Immature natural killer cell (primary cell): ENCODE measurements at places on chromosomes 5 and 9. TPM values are rescaled to one million over a fixed set of nuclear protein-coding genes. Genes with fewer than 3 reads are reported as not detected.

DNA sequence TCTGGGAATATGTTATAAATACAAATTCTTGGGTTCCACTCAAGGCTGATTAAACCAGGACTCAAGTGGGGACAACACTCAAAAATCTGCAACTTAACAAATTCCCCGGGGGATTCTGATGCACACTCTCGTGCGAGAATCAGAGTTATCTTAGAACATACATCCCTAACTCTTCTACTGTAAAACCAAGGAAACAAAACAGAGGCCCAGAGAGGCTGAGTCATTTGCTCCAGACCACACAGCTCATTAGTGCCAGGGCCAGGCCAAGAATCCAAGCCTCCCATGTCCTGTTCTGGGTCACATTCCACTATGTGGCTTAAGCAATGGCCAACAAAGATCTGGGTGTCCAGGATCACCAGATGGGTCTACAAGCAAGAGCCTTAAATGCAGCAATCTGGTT, 166.0 kb downstream of the ADAMTS12 start:
- DNase-seq = no peak

GRCh38 chr9:37801287-37801850, 772 bp downstream of the DCAF10 start:
- DNase-seq = no peak

- no peak for DNase-seq
Measured at GRCh38 chr5:35838370-35839042, 18.2 kb upstream of the IL7R start.

DNA sequence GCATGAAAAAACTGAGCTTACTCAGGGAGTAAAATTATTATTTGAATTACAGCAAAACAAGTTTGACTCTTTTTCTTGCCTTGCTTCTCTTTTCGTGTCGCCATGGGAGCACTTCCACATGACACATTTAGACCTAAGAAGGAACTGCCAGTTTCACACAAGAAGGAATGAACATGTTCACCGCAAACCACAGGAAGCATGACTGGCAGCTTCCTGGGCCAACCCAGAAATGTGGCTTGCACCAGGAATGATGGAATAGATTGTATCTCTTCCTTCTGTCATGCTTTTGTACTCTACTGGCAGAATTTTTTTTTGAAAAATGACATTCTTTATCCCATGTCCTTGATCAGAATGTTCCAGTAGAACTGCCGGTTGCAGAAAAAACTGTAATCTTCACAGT, 32.9 kb upstream of the MAN2A1 start:
- DNase-seq = peak; percentile 28

GRCh38 chr5:88256872-88257271, 11.8 kb downstream of the TMEM161B start:
- no peak for DNase-seq

DNA sequence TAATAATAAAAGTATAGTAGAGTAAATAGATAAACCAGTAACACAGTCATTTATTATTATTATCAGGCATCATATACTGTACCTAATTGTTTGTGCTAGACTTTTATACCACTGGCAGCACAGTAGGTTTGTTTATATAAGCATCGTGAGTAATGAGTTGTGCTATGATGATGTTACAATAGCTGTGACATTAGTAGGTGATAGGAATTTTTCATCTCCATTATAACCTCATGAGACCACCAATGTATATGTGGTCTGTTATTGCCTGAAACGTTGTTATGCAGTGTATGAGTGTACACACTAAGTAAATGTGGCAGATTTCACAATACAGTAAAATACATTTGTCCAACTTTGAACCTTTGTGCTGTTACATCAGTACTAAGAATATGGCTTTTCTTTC, 72.7 kb upstream of the SPATA31D4 start:
- DNase-seq = no peak

DNA sequence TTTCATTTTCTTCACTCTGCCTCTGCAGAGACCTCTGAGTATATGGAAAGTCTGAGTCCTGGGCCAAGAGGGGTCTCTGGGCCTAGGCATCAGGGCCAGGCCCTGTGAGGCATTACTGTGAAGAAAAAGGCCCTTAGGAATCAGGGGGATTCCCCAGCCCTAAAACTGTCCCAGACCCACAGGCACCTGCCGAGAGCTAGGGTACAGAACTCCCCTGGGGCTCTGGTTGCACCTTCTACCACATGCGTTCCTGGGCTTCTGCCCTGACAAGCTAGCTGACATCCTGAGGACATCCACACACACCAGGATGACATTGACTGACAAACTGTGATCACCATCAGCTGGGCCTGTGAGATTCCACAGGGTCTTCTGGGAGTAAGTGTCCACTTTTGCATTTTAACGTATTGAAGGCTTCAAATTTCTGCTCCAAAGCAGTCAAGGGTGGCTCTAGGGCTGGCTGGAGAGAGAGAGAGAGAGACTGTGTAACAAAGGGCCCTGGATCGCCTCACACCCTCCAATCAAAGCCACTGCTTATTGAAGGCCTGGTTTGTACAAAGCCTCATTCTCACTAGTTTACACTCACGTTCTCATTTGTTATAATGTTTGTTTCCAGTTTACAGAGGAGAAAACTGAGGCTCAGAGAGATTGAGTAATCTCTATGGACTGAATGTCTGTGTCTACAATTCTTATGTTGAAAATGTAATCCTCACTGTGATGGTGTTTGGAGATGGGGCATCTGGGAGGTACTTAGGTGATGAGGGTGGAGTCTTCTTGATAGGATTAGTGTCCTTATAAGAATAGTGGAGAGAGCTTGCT, 45.1 kb downstream of the TGFBI start:
- no peak for DNase-seq

Gene ALDOB
- polyA plus RNA-seq = not detected

DNA sequence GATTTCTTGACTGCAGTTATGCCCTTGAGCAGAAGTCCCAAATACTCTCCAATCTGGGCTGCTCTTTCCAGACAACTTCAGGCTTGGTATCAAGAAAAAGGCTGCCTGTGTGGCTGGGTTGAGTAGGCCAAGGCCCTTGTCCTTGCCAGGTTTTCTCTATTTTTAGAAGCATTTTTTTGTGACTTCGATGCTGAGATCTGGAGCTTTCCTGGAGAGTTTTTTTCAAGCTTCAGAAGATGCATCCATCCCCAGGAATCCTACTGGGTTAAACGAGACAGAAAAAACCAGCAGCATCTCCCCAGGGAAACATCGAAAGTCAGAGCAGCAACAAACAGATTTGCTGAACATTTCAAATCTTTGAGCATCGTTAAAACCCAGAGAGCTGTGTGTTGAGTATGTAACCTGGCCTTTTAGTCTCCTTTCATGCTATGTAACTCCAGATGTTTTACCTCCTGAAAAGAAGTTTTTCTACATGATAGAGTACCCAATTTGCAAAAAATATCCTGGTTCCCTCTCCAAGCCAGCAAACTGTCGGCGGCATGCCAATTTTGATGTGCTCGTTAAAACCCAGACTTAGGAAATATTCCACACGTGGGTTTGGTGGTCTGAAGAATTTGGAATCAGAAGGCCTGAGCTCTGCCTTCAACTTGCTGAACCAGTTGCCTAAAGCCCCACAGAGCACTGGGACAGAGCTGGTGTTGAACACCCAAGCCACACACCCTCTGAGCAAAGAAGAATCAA, 98.1 kb upstream of the ALDH1B1 start:
- no peak for DNase-seq

DNA sequence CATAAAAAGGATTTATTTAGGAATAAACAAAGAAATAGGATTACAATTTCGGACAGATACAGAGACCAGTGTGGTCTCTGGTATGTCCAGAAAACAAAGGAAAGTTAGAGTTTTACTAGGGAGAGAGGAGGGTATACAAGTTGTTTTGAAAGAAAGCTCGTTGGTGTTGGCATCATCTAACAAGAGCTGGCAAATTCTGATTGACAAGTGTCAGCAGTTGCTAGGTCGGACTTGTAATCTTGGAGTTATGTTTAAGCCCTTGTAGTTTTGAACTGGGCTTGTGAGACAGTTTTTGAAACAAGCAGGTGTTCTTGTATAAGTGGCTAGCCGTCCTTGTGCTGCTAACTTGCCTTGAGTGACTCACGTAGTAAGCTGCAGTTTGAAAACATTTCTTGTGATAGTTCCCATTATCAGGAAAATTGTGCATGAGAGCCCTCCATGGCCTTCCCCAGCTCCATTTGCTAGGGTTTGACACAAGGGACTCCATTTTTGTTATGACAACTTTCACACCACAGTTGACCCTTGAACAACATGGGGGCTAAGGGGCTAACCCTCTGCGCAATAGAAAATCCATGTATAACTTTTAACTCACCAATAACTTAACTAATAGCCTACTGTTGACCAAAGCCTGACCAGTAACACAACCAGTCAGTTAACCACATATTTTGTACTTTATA, 48.1 kb downstream of the ZNF622 start:
- DNase-seq = no peak

Gene CARD6
- polyA plus RNA-seq = 1.5 TPM

- DNase-seq = no peak
Measured at GRCh38 chr5:127216898-127217675, 73.5 kb upstream of the MEGF10 start.

- DNase-seq = no peak
Measured at GRCh38 chr5:171137768-171138525, 171.1 kb upstream of the TLX3 start.

DNA sequence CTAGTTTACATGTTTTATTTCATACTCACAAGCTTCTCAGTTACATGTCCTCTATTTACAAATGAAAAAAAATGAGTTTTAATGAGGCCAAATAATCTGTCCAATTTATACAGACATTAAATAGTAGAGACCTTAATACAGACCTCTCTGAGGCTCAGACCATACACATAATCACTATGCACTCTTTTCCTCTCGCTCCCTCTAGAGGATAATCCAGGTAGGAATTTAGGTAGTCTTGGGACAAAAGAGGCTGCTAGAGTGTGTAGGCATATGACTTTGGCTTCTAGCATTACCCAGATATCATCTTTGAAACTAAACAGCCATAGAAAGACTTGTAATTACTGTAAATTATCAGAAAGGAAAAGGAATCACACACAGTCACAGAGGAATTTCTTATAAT, 444.7 kb downstream of the HINT1 start:
- no peak for DNase-seq

GRCh38 chr5:101687349-101687985, 608.6 kb downstream of the SLCO4C1 start:
- no peak for DNase-seq

DNA sequence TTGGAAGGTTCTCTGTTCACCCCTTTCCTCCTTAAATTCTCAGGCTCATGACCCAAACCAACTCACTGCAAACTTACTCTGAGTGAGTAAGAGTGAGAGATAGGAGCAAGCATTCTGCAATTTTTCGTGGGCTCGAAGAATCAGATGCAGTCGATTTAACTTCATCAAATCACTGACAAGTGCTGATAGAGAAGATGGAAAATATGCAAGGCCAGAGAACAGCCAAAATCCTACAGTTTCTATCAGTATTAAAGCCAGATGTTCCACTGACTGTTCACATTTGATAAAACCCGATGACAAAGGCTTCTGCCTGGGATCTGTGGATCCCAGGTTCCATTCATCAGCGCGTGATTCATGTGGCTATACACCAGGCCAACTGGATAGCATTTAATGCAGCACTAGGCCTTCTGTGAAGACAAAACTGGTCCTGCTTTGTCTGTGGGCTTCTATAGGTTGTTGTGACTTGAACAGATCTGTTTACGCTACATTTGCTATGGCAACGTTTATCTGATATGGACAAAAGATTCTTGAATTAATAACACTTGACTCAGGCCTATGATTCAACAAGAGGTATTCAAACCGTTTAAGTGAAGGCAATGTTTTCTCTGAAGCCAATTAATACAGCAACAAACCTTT, 251.2 kb downstream of the NFIB start:
- DNase-seq = no peak

GRCh38 chr5:163407034-163407655, 30.2 kb upstream of the CCNG1 start:
- no peak for DNase-seq

DNA sequence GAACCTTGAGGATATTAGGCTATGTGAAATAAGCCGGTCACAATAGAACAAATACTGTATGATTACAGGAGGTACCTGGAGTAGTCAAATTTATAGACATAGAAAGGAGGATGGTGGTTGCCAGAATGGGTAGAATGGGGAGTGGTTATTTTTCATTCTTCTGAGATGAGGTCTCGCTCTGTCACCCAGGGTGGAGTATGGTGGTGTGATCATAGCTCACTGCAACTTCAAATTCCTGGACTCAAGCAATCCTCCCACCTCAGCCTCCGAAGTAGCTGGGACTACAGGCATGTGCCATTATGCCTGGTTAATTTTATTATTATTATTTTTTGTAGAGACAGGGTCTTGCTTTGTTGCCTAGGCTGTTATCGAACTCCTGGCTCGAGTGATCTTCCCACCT, 27.1 kb downstream of the SH3PXD2B start:
- DNase-seq = no peak

- no peak for DNase-seq
Measured at GRCh38 chr5:178526773-178527457, 63.3 kb downstream of the COL23A1 start.

DNA sequence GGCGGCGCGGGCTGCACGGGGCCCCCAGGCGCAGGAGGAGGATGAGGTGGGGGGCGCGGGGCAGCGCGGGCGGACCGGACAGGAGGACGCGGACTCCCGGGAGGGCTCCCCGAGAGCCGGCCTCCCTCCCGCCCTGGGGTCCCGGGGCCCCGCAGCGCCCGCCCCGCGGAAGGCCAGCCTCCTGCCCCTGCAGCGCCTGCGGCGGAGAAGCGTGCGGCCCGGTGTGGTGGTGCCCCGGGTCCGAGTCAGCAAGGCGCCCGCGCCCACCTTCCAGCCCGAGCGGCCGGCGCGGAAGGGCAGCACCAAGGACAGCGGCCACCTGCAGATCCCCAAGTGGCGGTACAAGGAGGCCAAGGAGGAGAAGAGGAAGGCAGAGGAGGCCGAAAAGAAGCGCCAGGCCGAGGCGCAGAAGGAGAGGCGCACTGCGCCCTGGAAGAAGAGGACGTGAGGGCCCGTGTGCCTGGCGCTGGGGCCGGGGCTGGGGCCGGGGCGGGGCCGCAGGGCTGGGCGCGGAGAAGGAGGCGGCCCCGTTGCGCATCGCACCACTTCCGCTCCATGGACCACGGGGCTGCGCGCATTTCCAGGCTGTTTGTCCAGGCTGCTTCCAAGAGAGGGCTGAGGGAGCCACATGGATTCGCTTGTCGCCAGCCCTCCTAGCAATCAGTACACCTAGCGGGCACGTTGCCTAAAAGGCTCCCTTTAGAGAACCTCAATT, 86.0 kb downstream of the ANKRD33B start:
- no peak for DNase-seq

DNA sequence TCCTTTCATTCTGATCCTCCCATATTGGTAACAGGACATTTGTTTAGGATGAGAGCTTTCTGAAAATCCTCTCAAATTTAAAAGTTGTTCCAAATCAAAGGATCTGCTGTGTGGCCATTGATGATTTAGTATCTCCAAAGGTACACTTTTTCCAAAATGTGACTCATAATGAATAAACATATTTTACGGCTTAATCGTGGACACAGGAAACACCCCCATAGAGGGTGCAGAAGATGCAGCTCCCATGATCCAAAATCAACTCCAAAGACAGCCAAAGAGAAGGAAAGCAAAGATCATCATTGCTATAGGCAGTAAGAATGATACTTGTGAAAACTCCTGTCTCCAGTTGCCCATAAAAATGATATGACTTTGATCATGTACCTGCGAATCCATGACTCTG, 239.7 kb downstream of the PIK3R1 start:
- no peak for DNase-seq

Gene SPATA31A3
- not detected for polyA plus RNA-seq

- no peak for DNase-seq
Measured at GRCh38 chr5:73908846-73909245, 282.9 kb downstream of the ARHGEF28 start.

GRCh38 chr9:92385953-92386352, 18.4 kb downstream of the OGN start:
- no peak for DNase-seq

GRCh38 chr9:35798658-35799374, 7.4 kb downstream of the NPR2 start:
- DNase-seq = no peak

Gene DMRT2
- polyA plus RNA-seq = not detected

Gene HK3
- 2.4 TPM for polyA plus RNA-seq
